ENCODE measurements at places on chromosomes 7 and 10. TPM values are rescaled to one million over a fixed set of nuclear protein-coding genes. Genes with fewer than 3 reads are reported as not detected.

The FXYD4 gene
- not detected for total RNA-seq

The ELOVL3 gene
- total RNA-seq = 4.9 TPM

The GRM3 gene
- not detected for total RNA-seq

The ARMC3 gene
- total RNA-seq = not detected

The ANK3 gene
- total RNA-seq = 4.5 TPM

The CLRN3 gene
- total RNA-seq = not detected

The NODAL gene
- not detected for total RNA-seq

DNA sequence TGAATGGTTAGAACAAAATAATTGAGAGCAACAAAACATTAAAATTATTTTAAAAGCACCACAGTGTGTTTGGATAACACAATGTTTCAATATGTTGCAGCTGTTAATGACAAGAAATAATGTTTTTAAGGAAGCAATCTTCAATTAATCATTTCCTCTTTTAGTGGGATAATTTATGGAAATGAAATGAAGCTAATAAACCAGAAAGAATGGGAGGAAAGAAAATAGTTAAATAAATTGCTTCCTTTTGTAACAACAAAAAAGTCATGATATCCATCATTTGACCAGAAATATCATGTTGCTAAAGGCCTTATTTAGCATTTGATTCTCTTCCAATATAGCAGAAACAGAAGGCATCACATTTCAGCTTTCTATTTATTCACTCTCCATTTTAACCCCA is 224.5 kb downstream of the SEMA3A start:
- DNase-seq = peak; percentile 20

DNA sequence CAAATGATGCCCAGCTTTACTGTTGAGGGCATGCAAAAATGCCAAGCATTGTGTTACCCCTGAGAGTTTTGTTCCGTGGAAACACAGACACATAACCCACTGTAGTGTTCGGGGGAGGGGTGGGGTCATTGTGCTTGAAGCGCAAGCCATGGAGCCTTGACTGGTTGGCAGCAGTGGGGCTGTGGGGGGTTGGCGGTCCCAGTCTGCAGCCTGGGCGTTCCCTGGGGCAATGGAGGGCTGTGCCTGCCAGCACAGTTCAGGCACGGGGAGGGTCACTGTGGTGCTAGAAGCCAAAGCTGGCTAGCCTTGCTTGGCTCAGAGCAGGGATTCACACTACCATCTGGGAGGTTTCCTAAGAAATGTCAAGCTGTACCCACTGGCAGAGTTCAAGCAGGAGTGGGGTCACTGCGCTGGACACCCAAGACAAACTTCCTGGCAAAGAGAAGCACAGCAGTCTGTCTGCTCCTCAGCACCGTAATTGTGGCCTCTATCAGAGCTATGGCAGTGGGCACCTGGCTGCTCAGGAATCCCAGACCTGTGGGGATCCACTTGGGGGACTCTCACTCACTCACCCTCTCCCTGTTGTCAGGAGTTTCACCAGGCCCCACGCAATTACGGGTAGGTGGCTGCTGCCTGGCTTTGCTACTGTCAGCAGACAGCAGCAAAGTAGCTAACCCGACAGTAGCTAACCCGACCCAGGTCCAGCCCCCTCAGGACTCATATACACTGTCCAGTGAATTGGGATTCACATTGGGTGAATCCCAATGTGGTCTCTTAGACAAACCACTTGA is 292.4 kb downstream of the ZWINT start:
- DNase-seq = no peak

DNA sequence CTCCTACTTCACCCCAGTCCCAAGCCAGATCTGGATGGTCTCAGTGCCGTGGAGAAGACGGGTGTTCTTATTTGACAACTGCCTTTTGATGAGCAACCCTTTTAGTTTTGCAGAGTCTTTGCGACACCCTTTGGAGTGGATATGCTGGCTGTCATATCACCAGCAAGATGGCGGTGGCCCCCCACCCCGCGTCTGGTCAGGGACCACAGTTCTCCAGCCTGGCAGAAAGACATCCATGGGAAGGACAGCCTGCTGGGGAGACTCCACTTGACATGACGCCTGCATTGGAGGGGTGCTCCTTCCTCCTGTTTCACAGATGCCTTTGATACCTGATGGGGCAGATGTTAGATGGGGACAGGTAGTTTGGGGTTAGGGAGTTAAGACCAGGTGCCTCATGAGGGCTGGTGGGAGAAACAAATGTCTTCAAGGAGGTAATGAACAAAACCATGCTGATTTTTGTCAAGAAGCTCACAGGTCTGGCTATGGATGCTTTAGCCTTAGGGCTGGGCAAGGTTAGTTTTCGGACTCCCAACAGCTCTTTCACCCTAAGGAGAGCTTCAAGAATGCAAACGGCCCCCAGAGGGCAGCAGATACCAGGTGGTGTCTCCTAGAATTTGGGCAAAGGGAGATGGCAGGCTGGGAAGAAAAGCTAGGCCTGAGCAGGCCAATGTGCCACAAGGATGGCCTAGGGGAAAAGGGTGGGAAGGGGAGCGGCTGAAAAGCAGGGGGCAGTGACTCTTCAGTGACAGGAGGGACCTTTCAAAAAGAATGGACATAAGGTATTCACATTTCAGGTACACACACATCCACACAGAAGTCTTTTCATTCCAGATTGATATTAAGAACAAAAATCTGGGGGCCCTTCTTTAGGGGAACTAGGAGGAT is 95.2 kb downstream of the CLEC2L start:
- DNase-seq = peak; percentile 58

DNA sequence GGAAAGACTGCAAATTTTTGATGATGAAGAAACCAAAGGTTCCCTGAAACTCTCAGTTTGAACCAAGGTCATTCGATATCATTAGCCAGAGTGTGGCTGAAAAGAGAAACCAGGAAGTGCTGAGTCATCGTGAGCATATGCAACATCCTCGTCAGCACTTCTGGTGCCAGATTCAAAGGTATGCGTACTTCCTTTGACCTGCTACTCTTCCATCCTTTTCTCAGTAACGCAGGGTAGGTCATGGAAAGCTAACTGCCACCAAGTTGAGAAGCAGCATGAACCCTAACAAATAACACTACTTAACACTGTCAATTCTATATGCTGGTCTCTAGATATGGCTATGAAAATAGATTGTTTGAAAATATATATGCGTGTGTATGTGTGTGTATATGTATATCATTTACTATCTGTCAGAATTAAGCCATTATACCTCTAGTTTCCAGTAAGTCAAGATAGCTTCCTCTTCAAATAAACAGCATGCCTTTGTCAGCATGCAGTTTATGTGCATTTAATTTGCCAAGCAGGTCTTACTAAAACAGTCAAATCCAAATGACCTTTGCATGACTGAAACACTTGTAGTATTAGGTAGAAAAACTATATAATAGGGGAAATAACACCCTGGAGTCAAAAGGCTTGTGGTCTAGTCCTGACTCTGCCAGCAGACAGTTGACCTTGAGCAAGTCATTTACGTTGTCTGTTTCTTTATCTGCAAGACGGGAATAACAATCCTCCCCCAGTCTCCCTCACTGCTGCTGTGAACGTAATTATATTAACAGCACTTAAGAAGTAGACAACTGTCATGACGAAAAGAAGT is 26.4 kb downstream of the CDK6 start:
- DNase-seq = peak; percentile 93

- no peak for DNase-seq
These were observed 51.4 kb downstream of the DNMBP start for GRCh38 chr10:99958302-99958701.

DNA sequence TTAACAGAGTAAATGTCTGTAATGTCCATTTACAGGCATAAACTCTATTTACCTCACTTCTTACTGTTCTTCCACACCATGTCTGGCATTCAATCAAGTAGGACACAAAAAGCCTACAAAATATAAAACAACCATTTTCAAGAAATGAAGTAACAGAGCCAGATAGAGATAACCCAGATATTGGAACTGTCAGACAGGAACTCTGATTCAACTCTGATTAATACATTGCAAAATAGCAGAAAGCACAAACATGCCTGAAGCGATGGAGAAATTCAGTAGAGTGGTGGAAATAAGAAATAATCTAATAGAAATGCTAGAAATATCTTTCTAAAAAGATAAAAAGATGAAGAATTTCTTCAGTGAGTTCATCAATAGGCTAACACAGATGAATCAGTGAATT is 964.4 kb downstream of the PCDH15 start:
- no peak for DNase-seq

DNA sequence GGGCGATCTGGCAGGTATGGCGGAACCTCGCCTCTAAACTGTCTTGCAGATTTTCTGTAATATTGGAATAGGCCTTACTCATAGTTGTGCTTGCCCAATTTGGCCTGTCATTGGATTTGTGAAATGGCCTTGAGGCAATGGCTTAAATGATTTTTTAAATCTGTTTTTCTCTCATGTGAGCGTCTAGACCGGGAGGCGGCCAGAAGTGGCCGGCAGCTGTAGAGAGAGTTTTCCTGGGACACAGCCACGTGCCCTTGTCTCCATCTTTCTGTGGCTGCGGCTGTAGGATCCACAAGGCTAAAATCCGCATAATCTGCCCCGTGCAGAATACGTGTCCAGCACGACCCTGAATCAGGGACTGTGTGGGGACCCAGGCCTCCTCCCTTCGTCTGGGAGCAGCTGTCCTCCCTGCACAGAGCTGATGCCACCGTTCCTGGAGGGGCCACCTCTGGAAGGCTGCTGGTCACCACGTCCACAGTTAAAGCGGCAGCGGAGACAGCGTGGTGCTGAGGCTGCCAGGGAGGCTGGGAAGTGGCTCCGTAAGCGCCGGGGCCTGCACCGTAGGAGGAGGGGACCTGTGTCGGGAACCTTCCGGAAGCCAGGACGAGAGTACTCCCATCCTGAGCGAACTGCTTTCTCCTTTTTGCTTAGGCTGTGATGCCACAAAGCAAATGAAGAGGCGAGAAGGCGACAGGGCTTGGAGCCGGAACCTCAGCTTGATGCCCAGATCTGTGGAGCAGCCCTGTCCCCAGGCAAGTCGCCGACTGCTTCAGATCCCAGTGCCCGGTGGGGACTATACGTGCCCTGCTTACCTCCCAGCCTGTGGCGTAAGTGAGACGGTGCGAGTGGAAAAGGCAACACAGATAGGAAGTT is 99.8 kb downstream of the DYNC2I1 start:
- no peak for DNase-seq

DNA sequence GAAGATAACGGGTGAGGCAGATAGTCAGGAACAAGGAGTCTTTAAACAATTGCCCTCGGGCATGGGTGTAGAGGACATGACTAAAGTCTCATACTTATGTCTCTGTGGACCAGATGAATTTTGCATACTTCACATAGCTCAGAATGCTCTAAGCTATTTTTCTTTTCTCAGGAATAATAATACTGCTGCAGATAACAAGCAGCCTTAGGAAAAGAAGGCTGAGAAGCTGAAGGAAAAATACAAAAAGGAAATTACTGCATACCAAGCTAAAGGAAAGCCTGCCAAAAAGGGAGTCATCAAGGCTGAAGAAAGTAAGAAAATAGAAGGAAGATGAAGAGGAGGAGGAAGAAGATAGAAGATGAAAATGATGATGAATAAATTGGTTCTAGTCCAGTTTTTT is 13.4 kb upstream of the ERCC6 start:
- peak; percentile 44 for DNase-seq

DNA sequence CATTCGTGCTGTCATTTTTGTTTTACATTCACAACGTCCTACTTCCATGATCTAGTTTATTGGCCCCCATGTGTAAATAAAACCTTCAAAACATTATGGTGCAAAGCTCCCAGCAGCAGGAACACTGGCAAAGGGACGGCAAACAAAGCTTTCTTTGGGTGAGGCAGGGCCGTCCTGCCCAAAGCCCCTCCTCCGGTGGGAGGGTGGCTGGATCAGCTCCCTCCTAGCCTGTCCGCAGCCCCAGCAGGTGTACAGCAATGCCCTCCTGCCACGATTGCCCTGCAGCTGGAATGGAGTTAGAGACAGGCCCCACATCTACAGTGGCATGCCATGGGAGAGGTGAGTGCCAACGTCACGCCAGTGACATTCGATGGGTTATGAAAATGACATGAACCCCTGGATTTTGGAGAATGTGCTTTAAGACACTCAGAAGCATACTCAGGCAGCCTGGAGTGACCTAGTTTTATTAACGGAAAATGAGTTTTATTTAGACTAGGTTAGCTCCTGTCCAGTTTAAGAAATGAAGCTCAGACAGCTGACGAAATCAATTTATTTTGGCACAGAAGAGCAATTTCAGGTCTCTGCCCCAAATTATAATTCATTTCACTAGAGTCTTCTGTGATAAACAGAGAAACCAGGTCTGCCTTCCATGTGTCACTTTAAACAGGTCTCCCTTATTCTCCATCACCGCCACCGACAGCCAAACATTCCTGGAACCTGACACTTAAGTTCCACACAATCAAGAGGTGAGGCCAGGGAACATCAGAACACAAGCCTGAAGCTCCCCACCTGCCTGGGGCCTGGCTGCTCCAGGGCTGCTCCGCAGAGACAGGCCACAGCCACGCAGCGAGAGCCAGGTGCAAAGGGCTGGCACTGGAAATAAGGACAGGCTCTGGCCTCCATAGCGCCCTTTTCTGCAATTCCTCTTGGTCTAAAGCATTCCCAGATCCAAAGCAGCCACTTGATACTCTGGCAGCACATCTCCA is 50.1 kb downstream of the VOPP1 start:
- no peak for DNase-seq

DNA sequence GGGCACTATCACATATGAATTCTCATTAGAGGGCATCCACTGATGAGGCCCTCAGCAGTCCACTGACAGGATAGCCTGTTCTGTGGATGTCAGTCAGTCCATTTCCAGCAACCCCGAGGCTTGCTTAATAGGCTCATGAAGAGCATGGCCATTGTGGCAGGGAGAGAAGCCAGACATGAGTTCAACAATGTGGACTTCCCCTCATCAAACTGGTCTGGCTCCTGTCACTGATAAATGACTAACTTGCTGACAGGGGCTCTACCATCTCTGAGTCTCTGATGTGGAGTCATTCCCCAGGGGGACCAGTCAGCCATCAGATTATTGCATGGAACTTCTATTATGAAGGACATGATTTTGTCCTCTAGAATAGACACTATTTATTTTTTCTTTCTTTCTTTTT is 19.8 kb upstream of the TRIL start:
- no peak for DNase-seq

GRCh38 chr7:27066148-27066547 is 29.7 kb downstream of the HOXA1 start:
- peak; percentile 38 for DNase-seq

DNA sequence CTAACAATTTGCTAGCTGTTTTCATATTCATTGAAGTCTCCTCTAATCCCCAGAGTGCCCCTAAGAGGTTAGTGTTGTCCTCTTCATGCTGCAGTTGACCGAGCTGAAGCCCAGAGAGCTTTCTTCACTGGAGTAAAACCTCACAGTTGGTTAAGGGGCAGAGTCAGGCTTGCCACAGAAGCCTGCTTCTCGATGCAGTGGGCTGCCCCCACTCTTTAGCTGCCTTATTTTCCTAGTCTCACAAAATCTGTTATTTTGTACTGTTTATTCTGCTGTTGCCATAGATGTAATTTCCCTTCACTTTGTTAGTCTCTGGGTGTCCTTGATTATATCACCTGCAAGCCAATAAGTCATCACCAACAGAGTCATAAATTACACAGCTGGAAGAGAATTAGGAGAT is 56.3 kb upstream of the ZPBP start:
- DNase-seq = no peak

GRCh38 chr7:43926798-43927123 is 525 bp downstream of the UBE2D4 start:
- DNase-seq = no peak

All from LHCN-M2 (cell line).